Activated naive CD4-positive, alpha-beta T cell treated with anti-CD3 and anti-CD28 coated beads, Interleukin-2, amount 50 U/mL, for 16 hours (primary cell): ENCODE measurements at places on chromosomes 4 and X.

DNA sequence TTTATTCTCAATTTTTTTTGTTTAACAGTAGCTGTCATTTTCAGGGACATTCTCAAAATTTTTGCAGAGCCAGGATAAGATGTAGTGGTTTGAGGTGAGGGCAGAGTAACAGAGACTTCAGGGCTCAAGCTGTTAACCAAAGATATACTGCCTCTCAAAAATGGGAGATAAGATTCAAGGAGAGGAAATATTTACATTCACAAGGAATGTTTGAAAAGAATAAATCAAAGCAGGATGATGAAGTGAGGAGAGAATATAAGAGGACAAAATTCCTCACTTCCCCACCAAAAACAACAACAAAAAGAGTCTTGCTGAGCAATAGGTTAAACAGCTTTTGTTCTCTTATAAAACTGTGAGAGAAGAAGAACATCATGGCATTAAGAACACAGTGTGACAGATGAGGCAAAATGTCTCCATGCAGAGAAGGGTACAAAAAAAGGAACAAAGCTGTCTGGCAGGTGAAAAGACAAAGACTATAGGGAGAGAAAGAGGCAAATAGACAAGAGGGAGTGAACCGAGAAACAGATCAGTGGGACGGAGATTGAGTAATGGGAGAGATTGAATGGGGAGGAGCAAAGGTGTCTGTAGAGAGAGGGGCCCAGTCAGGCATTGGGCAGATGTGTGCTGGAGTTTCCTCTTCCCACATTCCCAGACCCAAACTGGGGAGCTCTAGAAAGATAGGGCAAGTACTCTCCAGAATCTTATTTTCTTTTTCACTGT is 106.1 kb upstream of the TMEM150C start:
- DNase-seq: no peak

GRCh38 chr4:48064349-48064748 is 47.8 kb downstream of the NIPAL1 start:
- no peak for DNase-seq

DNA sequence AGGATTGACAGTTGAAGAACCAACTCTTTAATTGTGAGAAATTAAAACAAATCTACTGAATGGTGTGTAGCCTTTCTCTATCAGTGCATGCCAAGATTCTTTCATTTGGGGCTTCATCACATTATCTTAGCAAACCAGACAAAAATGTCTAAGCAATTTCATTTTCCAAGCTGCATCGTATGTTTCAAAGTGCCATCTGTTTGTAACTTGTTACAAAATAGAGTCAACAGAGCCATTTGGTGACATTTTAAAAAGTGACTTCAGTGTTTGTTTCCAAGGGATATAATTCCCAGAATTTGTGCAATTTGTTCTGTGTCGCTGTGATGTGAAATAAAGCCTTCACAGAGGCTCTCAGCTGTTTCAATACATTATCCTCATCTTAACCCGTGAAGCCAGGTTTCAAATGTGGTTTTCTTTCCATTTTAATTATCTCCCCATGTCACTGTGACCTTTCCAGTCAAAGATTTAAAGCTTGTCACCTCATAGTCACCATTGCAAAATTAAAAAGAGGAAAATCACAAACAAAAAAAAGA is 46.0 kb upstream of the C1QTNF7 start:
- no peak for DNase-seq

- no peak for DNase-seq
These were observed 221.8 kb downstream of the KIT start for GRCh38 chr4:54879576-54879975.

DNA sequence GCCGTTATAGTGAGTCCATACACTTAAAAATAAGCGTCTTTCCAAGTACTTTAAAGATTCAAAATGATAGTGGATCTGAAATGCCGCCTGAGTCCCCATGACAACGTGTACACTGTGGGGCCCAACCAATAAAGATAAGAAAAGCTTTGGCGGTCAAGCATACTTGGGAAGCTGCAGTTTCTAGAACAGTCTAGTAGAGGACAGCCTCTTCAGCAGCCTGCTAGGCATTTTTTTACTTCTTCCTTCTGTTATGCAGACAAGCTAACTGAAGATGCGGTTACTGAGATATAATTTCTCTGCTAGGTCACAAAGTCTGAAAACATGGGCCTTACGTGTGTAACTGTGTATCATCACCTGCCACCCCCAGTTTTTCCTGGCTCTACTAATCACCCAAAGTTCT is 402 bp upstream of the UPRT start:
- no peak for DNase-seq

DNA sequence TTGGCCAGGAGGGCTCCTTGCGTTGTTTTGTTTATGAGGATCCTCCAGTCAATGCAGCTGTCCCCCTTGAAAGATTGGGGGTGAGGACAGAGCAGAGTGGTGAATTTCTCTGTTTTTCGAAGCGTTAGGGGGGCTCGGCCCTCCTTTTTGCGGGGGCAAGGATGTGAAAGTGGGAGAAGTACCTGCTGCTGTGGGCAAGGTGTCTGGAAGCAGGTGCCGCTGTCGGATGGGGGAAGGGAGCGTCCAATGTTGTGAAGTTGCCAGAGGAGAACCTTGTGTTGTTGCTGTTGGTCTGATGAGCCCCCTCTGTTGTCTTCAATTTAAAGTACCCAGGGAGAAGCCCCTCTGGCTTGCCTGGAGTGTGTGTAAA is 613 bp downstream of the GLRB start:
- no peak for DNase-seq

GRCh38 chr4:168515222-168516011 is 18.6 kb downstream of the PALLD start:
- DNase-seq: no peak

DNA sequence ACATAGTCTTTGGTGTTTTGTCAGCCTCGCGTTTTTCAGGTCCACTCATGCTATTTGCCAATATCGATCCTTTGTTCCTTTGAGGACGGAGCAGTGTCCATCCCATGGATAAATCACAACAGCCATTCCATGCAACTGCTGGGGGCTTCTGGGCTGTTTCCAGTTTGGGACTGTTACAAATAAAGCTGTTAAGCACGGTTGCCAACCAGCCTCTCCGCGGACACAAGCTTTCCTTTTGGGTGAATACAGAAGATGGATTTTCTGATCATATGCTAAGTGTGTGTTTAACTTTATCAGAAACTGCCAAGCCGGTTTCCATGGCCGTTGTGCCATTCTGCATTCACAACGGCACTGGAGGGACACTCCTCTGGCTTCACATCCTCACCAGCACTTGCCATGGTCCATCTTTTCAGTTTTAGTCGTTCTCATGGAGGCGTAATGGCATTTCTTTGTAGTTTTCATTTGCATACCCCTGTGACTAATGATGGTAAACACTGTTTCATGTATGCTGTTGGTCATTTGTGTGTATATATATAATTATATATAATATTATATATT is 67.8 kb downstream of the ABLIM2 start:
- DNase-seq: no peak

- DNase-seq: no peak
These were observed 143.8 kb downstream of the FANCB start for GRCh38 chrX:14729058-14729457.

GRCh38 chr4:3179126-3179706 is 69.7 kb upstream of the MSANTD1 start:
- DNase-seq: no peak

DNA sequence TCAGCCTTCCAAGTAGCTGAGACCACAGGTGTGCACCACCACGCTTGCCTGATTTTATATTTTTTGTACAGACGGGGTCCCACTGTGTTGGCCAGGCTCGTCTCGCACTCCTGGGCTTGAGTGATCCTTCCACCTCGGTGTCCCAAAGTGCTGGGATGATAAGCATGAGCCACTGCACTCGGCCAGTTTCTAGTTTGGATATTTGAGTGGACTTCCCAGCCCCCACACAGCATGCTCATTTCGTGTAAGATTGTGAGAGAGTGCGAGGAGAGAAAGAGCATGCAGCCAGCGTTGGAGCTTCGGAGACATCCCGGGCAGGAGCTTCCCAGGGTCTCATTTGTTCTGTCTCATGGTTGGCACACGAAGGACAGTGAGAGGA is 31.8 kb downstream of the ARSD start:
- no peak for DNase-seq

DNA sequence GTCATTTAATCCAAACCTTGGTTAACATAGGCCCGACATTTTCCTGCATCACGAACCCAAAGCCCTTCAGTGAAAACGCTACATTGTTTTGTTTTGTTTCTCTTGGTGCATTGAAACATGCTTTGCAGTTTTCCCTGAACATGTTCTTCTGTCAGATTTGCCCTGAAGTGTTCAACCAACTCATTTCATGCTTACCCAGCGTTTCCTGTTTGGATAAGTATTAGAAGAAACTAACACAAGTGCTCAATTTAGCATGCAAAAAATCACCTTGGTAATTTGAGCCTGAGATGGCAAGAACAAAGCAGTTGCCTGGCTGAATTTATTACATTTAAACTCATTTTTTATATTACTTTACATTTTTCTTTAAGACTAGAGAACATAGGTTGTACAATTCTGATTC is 160.1 kb upstream of the VCX3A start:
- DNase-seq: no peak

- no peak for DNase-seq
These were observed 39.8 kb downstream of the HAND2 start for GRCh38 chr4:173490256-173490655.

- DNase-seq: no peak
These were observed 152.4 kb upstream of the SPIN4 start for GRCh38 chrX:63503541-63503940.

DNA sequence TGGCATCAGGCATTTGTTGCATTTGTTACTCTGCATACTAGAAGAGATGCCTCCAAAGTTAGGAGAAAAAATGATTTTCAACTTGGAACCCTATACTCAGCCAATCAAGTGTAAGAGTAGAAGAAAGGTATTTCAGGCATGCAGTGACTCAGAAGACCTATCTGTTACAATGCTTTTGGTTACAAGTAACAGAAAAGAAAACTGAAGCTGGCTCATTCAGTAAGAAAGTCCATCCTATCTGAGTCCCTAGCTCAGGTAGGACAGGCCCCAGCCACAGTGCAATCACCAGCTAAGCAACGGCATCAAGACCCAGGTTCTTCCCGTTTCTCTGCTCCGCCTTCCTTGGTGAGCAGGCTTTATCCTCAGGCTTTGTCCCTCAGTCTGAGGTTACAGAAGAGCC is 23.3 kb downstream of the MECP2 start:
- DNase-seq: no peak

DNA sequence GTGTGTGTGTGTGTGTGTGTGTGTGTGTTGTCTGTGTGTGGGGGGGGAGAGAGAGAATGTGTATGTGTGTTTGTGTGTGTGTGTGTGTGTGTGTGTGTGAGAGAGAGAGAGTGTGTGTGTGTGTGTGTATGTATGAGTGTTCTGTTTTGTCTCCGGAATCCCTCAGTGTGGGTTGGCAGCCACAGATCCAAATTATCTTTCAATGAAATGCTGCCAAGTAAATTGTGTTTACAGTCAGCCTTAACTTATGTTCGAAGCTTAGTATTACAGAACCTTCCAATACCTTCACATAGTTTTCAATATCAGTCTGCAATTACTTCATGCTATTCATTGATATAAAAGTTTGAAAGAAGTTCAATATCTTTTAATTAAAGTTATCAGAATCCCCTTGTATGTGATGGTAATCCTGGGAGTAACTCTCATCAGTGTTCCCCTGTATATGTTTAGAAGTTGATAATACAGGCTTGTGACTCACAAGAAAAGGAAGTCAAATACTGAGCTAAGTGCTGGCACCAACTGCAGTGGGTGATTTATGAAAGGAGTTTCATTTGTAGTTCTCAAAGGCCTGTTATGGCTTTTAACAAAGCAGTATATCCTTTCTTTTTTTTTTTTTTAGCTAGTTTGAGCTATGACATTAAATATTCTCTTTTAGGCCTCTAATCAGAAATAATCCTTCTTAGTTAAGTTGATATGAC is 51.6 kb upstream of the HTR2C start:
- DNase-seq: no peak

GRCh38 chr4:182800216-182800515 is 117.0 kb downstream of the DCTD start:
- DNase-seq: no peak

- no peak for DNase-seq
These were observed 36.1 kb downstream of the DHRSX start for GRCh38 chrX:2464677-2465166.

DNA sequence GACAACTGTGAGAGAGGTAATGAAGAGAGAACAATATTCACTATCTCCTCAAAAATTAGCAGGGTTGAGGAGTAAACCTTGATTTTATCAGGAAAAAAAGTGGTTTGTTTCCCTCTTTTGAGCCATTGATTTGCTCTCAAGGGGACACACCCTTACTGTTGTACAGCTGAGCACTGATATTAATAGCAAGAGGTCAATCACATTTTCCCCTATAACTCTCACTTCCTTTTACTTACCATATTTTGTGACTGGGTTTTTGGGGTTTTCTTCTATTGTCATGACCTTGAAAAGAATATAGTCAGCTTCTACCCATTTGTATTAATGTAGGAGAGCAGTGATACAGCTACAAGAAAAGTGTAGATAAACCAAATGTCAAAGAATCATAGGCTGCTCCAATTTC is 70.2 kb upstream of the LONRF3 start:
- DNase-seq: no peak

DNA sequence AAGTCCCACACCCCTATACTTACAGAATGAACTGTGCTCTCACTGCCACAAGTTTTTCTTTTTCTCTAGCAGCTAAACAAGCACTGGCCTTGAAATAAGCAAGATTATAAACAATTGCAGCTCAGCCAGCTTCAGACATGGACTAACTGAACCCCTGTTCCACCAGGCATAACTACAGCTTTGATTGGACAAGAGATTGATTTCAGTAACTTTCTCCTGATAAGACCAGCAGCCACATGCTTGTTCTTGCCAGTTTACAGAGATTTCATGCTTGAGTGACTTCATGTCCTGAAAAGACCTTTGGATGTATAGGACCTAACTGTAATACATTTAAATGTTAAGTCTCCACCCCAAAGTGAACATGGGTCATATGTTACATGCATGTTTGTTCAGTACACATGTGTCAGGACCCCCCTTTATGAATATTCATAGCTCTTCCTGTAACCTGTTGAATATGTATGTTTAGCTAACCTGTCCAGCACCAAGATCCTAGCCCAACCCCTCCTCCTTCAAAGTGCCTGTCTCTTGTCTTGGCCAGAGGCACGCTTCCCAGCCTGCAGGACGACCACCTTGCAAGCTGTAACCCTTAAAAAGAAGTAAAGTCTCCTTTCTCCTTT is 27.9 kb downstream of the ZNF275 start:
- no peak for DNase-seq

DNA sequence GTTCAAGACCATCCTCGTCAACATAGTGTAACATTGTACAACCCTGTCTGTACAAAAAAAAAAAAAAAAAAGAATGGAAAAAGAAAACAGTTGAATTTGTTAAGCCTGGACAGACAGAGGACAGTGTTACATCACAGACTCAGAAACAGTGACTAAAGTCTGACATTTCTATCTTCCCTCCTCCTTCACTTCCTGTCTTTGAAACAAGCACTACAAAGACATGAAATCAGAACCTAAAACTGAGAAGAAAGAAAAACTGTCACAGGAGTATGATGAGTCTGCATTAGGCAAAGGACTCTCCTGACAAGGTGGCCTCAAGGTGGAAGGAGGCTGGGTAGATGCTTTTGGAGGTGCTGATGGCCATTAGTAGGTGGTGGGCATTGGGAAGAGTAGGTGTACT is 126.7 kb downstream of the RBM47 start:
- DNase-seq: no peak

- no peak for DNase-seq
These were observed 45.2 kb upstream of the DCLK2 start for GRCh38 chr4:150033081-150033480.
